ENCODE measurements at places on chromosomes 5 and 9.

DNA sequence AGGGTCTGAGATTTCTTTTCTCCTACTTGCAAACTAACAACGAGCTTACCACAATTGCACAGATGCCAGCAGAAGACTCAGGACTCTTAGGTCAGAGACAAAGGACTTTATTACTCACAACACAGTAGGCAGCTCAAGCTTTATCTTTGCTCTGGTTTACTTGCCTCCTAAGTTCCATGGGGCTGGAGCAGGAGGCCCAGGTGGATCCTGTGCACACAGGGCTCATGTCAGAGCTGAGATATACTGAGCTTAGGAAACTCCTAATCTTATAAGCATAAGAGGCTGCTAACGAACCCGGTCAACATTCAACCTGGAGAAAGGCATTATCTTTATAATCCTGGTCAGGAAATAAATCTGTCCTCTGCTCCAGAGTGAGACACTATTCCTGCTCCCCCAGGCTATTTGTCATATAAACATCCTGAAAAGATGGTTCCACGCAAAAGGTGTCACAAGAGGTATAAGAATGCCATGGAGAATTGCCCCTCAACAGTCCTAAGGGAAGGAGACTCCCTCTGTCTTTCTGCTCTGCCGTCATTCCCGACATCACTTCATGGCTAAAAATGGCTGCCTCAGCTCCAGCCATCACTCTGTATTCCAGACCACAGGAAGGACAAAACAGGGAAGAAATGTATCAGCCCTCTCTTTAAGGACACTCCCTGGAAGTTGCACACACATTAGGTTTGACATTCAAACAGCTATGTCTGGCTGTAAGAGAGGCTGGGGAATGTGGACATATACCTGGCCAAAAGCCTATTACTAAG is 16.2 kb downstream of the DUSP1 start:
- no peak for DNase-seq
- no peak overlapping the region for H3K27ac ChIP-seq
- H3K4me1 ChIP-seq = no peaks in the 10 kb centered on the region
- no peaks in the 10 kb centered on the region for H3K36me3 ChIP-seq
- peaks cover under 1% of the 10 kb centered on the region for H3K27me3 ChIP-seq
- H3K4me3 ChIP-seq = no peak overlapping the region

GRCh38 chr5:107284822-107285525 is 385.8 kb downstream of the EFNA5 start:
- DNase-seq = no peak
- 0 out of 2 replicates have a peak, but pooled peaks cover 5% of the 10 kb centered on the region for H3K4me1 ChIP-seq
- no peaks in the 10 kb centered on the region for H3K36me3 ChIP-seq
- H3K27me3 ChIP-seq = no peaks in the 10 kb centered on the region
- no peak overlapping the region for H3K27ac ChIP-seq

DNA sequence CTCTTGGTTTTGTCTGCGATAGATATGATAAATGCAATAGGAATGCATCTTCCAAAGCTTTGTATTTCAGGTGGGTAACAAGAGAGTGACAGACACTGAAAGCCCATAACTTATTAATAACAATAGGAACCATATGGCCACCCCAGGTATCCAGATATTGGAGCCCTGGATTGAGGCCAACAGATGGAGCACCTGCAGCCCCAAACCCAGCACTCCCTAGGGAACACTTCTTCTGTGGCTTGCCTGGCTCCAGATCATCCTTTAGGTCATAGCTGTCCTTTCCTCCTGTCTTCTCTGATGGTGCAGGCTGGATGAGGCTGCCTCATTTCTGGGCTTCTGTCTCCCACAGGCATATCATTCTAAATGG is 5.0 kb upstream of the IL3 start:
- H3K27me3 ChIP-seq = no peaks in the 10 kb centered on the region
- H3K27ac ChIP-seq = no peak overlapping the region
- no peak overlapping the region for H3K4me3 ChIP-seq
- no peaks in the 10 kb centered on the region for H3K4me1 ChIP-seq
- DNase-seq = no peak
- no peaks in the 10 kb centered on the region for H3K36me3 ChIP-seq

DNA sequence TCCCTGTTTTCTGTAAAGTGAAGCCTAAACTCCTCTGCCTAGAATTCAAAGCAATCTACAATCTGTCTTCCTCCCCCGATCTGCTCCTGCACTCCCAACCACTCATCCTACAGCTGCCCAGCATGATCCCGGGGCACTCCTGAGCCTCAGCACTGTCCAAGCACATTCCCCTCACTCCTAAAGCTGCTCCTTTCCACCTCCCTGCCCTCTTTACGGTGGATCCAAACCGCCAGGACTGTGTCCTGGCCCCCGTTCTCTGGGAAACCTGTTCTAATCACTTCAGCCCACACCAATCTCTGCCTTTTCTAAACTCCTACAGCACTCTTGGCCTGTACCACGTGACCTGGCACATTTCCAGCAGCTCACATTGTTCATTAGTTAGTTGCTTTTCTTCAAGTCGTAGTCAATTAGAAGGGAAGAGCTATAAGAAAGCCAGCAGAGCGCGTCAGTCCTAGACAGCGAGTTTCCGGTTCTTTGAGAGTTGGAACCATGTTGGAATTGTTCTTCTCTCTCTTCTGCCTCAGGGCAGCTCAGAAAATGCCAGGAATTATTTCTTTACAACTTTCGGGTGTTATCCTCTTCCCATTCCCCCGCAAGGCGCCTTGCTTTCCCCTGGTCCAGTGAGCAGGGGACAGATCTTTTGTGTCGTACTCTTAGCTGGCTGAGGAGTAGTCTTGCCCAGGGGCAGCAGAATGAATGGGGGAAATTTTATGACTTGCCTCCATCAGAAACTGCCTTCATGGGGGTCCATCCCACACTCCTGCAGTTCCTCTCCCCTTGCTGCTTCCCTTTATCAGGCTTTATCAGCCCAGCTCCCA is 60.7 kb downstream of the NRG2 start:
- no peak for DNase-seq
- H3K4me3 ChIP-seq = no peak overlapping the region
- no peak overlapping the region for H3K27ac ChIP-seq
- peaks cover 6% of the 10 kb centered on the region for H3K4me1 ChIP-seq

GRCh38 chr5:39052141-39052540 is 22.1 kb downstream of the RICTOR start:
- DNase-seq = no peak
- H3K27me3 ChIP-seq = no peaks in the 10 kb centered on the region
- H3K4me3 ChIP-seq = no peak overlapping the region
- 0 out of 2 replicates have a peak, but pooled peaks cover 3% of the 10 kb centered on the region for H3K36me3 ChIP-seq
- H3K4me1 ChIP-seq = peaks cover 23% of the 10 kb centered on the region

DNA sequence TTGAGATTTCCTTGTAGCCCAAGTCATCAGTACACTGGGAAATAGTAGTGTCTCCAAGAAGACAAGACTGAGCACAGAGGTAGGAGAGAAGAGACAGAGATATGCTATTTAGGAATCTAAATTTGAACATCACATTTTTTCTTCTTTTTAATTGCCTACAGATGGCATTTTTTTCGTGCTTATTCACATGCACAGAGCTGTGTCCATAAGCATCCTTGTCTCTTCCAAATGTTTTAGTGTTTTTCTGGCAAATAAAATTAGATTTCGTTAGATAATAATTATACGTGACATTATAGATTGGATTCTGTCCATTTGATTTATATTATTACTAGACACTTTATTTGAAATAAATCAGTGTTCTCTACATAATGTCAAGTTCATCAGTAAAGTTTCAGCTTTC is 80.9 kb downstream of the PRR16 start:
- no peaks in the 10 kb centered on the region for H3K27me3 ChIP-seq
- H3K4me1 ChIP-seq = no peaks in the 10 kb centered on the region
- H3K36me3 ChIP-seq = no peaks in the 10 kb centered on the region
- H3K27ac ChIP-seq = no peak overlapping the region

DNA sequence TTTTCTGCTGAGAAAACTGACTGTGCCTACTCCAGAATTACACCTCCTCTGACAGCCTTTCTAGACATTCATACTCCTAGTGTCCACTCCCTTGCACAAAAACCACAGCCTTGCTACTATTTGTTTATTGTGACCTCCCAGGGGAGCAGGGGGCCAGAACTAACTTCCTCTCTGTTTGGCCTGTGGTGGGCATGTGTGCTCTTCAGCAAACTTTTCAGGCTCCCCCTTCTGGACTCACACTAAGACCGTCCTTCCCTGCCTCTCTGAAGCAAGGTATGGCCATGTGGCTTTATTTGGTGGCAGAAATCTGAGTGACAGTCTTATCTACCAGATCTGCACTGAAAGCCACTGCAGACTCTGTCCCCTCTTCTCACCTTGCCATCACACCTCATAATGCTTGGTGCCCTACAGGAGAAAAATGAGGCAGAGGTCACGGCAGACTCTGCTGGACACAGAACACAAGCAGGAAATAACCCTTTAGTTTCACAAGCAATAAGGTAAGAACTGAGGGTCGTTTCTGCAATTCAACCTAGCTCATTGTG is 28.2 kb downstream of the LIFR start:
- DNase-seq = no peak
- H3K27ac ChIP-seq = no peak overlapping the region
- no peaks in the 10 kb centered on the region for H3K36me3 ChIP-seq
- peaks cover 25% of the 10 kb centered on the region for H3K4me1 ChIP-seq
- H3K4me3 ChIP-seq = no peak overlapping the region

DNA sequence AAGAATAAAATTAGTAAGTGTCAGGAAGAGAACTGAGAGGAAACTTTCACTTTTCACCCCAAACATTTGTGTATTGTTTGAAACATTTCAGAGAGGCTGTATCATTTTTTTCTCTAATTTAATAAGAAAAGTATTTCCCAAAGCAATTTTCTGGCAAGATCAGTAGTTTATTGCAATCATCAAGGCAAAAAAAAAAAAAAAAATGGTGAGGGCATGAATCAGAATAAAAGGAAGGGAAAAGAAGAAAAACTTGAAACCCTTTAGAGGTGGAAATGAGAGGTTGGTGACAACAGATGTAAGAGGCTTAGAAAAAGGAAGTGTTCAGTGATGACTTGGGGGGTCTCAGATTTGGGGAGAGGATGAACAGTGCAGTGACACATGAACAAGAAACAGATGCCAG is 13.3 kb downstream of the SHC3 start:
- H3K27me3 ChIP-seq = no peaks in the 10 kb centered on the region
- no peak overlapping the region for H3K27ac ChIP-seq
- no peaks in the 10 kb centered on the region for H3K36me3 ChIP-seq
- no peak for DNase-seq
- H3K4me1 ChIP-seq = no peaks in the 10 kb centered on the region

All from GM23338 (cell line).